ENCODE measurements at places on chromosomes 2 and 18. TPM values are rescaled to one million over a fixed set of nuclear protein-coding genes. Genes with fewer than 3 reads are reported as not detected.

Gene HTR2B
- total RNA-seq: not detected

Gene EGR4
- 0.31 TPM for total RNA-seq

Gene RTP5
- total RNA-seq: 0.18 TPM

- DNase-seq: no peak
- H3K27me3 ChIP-seq: no peaks in the 10 kb centered on the region
- no peak overlapping the region for H3K4me3 ChIP-seq
- H3K36me3 ChIP-seq: no peaks in the 10 kb centered on the region
These were observed 21.1 kb downstream of the NFE2L2 start for GRCh38 chr2:177243476-177243875.

DNA sequence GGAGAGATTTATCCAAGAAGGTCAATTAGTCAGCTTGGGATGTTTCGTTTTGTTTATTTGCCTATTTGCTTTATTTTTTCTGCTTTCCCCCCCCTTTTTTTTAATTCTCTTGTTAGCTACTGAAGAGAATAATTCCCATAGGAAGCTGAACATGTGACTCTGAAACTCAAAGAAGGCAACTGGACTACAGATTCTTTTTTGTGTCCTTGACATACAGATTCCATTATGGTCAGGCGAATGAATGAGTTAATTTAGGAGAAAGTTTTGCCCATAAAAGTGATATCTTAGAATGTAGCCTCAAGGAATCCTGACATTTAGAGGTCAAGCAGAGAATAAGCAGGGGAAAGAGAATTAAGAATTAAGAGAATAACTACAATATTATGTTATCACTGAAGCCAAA lies 514.2 kb upstream of the LINC00305 start:
- H3K4me1 ChIP-seq: no peaks in the 10 kb centered on the region
- H3K36me3 ChIP-seq: no peaks in the 10 kb centered on the region

- H3K27ac ChIP-seq: no peak overlapping the region
- H3K27me3 ChIP-seq: peaks cover 4% of the 10 kb centered on the region
- no peak for DNase-seq
- no peaks in the 10 kb centered on the region for H3K36me3 ChIP-seq
These were observed 1.1 kb downstream of the COBLL1 start for GRCh38 chr2:164840458-164840929.

DNA sequence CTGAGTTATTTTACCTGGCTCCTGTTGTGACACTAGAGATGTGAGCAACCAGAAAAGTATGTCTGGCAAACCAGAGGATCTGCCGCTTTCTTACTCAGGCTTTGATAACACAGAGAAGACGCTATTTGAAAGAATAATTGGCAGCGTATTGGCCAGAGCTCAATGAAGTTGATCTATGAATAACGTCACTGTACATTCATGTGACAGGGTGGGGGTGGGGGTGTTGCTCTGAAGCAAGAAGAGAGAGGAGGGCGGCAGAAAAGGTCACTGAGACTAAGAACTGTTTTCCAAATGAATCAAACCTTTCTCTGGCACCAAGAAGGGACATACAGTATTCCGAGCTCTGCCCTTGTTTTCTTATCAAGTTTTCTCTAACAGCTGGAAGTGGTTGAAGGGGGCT lies 1.7 kb upstream of the ONECUT2 start:
- H3K4me1 ChIP-seq: peaks cover 12% of the 10 kb centered on the region
- no peak overlapping the region for H3K4me3 ChIP-seq
- H3K27me3 ChIP-seq: peaks cover 68% of the 10 kb centered on the region
- no peak for DNase-seq
- no peaks in the 10 kb centered on the region for H3K36me3 ChIP-seq
- H3K27ac ChIP-seq: no peak overlapping the region
